Stimulated activated CD4-positive, alpha-beta T cell treated with anti-CD3 and anti-CD28 coated beads, Interleukin-12 subunit alpha, Interleukin-12 subunit beta, amount 100 ng/mL, for 24 hours (primary cell): ENCODE measurements at places on chromosomes 4 and X.

GRCh38 chrX:8288590-8288989, 117.5 kb upstream of the VCX2 start:
- no peak for DNase-seq

GRCh38 chr4:120821977-120822376, 100.5 kb downstream of the PRDM5 start:
- DNase-seq, result no peak

GRCh38 chr4:45294464-45294863, 568.1 kb upstream of the GNPDA2 start:
- DNase-seq, result no peak

- DNase-seq, result no peak
These were observed 173.4 kb upstream of the GALNT7 start for GRCh38 chr4:172995161-172995560.

DNA sequence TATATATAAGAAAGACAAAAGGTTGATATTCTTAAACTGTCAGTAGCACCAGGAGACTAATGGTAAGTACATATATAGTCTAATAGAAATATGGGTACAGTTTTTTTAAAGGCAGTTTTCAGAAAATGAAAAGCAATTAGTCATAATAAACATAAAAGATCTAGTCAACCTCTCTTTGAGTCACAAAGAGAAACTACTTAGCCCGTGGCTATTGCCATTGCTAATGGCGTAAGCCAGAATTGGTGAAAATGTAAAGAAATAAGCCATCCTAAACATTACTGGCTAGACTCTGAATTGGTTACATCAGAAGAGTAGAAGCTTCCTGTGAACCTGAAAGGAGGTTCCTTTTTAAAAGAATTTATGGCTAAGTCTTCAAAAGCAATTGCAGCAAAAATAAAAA, 668.7 kb upstream of the CPEB2 start:
- no peak for DNase-seq

- no peak for DNase-seq
These were observed 36.2 kb upstream of the PRDX4 start for GRCh38 chrX:23631136-23631535.
